ENCODE measurements at places on chromosomes 13 and 19. TPM values are rescaled to one million over a fixed set of nuclear protein-coding genes. Genes with fewer than 3 reads are reported as not detected.

Gene IL12RB1
- 0.18 TPM for total RNA-seq

Gene SYCN
- total RNA-seq = not detected

Gene ZNF723
- total RNA-seq = not detected

Gene SLITRK6
- not detected for total RNA-seq

Gene TUBA3C
- not detected for total RNA-seq

Gene ZNF813
- 3.0 TPM for total RNA-seq

GRCh38 chr19:14502334-14503092 lies 6.6 kb upstream of the GIPC1 start:
- DNase-seq = no peak

DNA sequence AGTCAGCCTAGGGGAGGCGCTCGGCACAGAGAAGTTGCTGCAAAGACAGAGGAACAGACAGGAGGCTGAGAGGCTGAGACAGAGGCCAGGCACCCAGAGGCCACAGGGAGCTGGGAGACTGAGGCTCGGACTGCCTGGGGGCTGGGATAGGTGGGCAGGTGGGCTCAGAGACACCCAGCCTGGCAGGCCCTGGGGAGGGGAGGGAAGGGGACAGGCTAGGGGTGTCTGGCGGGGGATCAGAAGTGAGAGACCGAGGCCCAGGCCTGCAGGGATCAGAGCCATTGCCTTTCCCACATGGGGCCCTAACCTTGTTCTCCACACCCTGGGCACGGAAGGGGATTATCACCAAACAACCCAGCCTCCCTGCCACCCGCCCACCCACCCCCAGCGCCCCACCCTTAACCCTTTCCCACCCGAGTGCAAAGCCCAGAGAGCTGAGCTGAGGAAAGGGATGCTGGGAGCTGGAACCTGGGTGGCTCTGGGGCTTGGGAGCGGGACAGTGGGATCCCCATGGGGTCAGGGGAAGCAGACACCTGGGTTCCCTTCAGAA lies 1.3 kb downstream of the NTN5 start:
- DNase-seq = no peak

GRCh38 chr19:43755256-43755801 lies 567 bp upstream of the SMG9 start:
- DNase-seq = no peak

- no peak for DNase-seq
Measured at GRCh38 chr13:32956595-32956933, 59.7 kb upstream of the KL start.

GRCh38 chr13:104810242-104810641 lies 1725.2 kb downstream of the EFNB2 start:
- no peak for DNase-seq

GRCh38 chr19:3599776-3600187 lies 6.9 kb downstream of the TBXA2R start:
- no peak for DNase-seq

DNA sequence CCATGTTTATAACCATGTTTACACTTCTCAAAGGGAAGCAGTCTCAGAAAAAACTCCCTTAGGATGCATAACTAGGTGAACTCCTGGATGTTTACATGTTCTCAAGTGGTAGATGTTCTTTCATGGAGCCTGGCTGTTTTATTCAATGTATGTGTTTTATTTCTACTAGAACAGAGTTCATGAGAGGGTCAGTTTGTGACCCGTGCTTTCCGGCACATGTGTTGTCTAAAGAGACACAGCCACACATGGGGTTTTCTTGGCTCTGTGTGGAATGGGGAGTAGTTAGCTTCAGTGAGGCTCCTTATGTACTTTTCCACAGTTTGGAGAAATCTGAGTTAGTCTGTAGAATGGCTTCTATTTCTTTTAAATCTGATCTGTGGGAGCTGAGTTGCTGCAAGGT lies 60.9 kb downstream of the ATP8A2 start:
- DNase-seq = no peak

- no peak for DNase-seq
Measured at GRCh38 chr13:101655435-101655834, 203.0 kb downstream of the ITGBL1 start.

DNA sequence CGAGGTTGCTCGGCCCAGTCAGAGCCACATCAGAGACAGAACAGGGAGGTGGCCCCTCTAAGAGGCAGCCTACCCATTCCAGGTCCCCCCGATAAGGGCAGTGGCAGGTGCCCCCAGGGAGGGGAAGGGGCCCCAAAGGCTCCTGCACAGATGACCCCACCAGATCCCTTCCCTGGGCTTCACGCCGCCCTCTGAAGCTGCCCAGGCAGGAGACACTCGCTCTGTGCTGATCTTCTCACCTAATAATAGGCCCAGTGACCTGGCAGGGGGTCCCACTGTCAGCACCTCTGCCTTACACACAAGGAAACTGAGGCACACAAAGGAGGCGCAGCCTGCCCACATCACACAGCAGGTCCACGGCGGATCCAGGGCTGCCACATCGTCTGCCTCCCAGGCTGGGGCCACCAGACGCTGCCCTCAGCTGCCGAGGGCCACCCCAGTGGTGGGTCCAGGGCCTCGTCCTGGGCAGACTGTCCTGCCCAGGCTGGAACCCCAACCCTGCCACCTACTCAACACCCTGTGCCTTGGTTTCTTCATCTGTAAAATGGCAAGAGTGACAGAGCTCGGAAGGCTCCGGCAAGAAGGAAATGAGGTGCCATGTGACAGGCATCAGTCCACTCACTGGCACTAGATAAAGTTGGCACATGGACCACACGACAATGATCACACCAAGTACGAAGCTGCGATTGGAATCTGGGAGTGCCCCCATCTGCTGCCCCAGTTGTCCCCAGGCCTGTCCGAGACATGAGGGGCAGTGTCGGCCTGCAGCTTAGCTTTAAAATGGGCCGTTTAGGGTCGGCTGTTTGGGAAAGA lies 56.5 kb downstream of the KLF2 start:
- DNase-seq = no peak

DNA sequence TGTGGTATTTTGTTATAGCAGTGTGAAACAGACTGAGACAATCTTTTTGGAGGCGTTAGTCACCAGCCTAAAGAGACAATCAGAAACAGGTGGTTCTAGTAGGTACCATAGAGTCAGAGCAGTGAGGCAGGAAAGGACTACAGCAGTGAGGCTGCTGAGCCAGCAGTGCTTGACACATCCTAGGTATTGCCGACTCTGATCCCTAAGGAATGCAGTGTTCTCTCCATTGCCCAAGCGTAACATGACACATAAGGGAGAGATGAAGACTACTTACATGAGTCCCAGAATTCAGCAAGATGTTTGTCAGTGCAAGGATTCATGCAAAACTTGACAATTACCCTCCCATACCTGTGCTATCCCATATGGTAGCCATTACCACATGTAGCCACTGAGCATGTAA lies 62.4 kb upstream of the XPO4 start:
- no peak for DNase-seq

DNA sequence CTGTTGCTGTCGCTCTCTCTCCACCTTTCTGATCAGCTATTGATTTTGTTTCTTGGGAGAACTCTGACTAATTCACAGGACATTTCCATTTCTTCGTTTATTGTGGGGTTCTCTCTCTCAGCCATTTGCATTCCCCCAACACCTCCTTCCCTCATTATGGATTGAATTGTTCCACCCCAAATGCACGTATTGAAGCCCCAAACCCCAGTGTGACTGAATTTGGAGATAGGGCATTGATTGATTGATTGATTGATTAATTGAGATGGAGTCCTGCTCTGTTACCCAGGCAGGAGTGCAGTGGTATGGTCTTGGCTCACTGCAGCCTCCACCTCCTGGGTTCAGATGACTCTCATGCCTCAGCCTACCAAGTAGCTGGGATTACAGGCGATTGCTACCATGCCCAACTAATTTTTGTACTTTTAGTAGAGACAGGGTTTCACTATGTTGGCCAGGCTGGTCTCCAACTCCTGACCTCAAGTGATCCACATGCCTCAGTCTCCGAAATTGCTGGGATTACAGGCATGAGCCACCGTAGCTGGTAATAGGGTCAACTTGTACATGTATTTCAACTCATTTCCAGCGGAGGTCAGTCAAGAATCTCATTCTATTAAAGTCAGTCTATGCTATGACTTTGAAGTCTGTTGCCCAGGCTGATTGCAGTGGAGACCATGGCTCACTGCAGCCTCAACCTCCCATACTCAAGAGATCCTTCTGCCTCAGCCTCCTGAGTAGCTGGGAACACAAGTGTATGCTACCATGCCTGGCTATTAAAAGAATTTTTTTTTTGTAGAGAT lies 13.6 kb downstream of the NFILZ start:
- DNase-seq = no peak

- no peak for DNase-seq
Measured at GRCh38 chr13:36880961-36881360, 39.1 kb downstream of the SMAD9 start.

DNA sequence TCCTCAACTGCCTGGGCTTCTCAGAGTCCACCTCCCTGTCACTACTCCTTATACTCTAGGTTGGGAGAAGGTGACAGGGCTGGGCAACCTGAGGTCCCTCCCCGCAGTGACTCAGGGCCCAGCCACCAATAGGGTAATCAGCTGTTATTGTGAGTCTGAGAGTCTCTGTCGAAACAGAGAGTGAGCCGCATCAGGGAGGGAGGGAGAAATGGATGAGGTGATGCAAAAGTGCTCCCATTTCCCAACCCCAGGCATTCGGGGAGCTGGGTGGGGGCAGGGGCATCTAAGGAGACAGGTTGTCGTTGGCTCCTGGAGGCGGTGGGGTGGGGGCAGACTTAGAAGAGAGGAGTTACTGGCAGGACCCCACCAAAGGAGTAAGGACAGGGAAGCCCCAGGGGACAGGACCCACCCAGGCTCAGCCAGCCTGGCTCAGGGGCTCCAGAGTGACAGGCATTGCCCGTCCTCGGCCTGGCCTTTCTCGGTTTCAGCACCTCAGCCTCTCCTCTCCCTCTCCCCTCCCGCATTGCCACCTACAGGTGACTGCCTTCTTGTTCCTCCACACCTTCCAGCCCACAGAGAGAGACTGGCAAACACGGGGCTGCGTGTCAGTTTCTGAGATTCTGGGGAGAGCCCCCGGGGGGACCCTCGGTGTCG lies at the start of gene DMKN:
TSS of gene DMKN (minus strand) at position 22 of the 654 bp plus-strand sequence. CDS start 174 bp downstream, outside the sequence.
- DNase-seq = no peak

DNA sequence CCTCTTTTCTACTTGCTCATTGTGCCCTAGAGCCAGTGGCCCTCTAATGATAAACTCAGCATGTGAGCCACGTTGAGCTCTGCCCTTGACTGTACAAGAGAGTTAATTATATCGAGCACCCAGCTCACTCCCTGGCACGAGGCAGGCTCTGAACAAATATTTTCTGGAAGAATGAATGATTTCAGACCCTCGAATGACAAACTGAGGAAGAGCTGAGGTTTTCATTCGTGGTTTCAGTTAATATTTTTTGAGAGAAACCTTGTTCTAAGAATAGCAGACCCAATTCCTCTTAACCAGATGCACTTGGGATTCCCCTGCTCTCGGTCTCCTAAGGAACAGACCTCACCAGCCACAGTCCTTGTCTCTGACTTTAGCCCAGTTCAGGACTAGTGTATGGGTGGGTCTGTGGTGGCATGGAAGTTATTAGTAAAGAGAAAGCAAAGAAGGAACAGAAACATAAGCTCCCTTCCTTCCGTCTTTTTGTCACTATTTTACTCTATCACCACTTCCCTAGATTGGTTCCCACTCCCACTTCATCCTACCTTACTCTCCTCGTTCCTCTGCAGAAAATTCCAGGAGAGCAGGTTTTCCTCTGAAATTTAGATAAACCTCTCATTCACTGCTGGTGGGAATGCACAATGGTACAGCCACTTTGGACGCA lies 22.1 kb upstream of the WDFY2 start:
- DNase-seq = no peak

GRCh38 chr19:1855828-1856255 lies 7.5 kb downstream of the KLF16 start:
- no peak for DNase-seq

GRCh38 chr19:15263361-15263985 lies 31.2 kb upstream of the EPHX3 start:
- DNase-seq = no peak

GRCh38 chr13:89150362-89150761 lies 1479.2 kb downstream of the SLITRK5 start:
- no peak for DNase-seq

DNA sequence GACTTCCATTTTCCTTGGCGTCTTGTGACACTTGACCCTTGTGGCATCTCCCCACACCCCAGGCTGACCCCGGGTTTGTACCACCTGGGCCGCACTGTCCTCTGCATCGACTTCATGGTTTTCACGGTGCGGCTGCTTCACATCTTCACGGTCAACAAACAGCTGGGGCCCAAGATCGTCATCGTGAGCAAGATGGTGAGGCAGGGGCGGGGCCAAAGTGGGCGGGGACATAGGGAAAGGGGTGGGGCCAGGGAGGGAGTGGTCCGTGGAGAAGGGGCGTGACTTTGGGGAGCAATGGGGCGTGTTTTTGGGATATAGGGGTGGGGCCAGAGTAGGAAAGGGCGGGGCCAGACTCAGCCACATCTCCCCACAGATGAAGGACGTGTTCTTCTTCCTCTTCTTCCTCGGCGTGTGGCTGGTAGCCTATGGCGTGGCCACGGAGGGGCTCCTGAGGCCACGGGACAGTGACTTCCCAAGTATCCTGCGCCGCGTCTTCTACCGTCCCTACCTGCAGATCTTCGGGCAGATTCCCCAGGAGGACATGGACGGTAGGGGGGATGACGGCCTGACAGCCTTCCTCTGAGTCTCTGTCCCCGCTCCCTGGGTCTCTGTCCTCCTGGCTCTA lies 42.8 kb downstream of the TRPM4 start:
- DNase-seq = no peak

Measured in pulmonary artery endothelial cell (primary cell).